ENCODE measurements at places on chromosomes 2 and 18. TPM values are rescaled to one million over a fixed set of nuclear protein-coding genes. Genes with fewer than 3 reads are reported as not detected.

The CPO gene
- total RNA-seq: not detected

The ARHGAP28 gene
- total RNA-seq: 10.1 TPM

The MAP3K19 gene
- 9.5 TPM for total RNA-seq

The DES gene
- 1.4 TPM for total RNA-seq

The CDKL4 gene
- 13.4 TPM for total RNA-seq
